Stomach (tissue), 19 donors: ENCODE measurements at places on chromosomes 7 and 10. TPM values are rescaled to one million over a fixed set of nuclear protein-coding genes. Genes with fewer than 3 reads are reported as not detected.

The NEUROG3 gene
- total RNA-seq: not detected

- DNase-seq: no peak
Observed at GRCh38 chr7:127819975-127820731, 168.2 kb downstream of the SND1 start.

The NUDT13 gene
- total RNA-seq: not detected

DNA sequence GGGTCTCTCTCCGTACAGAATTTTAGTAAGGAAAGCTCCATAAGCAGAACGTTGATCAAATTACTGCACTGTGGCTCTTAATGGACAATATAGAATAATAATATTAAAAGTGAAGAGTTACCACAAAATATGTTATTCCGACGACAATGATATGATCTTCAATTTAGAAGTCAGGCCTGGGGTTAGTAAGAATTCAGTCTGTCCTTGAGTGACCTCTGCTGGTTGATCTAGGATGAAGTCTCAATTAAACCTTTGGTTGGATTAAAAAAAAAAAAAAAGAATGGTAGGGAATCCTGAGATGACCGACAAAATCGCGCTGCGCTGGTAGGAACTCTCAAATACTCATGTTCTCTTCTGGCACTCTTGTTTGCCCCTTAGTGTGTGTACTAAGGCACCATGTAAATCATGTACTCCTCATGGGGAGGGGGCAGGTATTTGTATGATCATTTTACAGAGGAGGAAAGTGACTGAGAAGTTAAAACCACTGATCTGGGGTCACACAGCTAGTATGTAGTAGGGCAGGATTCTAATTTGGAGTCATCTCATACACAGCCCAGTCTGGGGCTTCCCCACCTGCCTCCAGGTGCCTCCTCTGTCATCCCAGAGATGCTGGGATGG, 161.3 kb upstream of the NPVF start:
- no peak for DNase-seq

The TSPAN13 gene
- 63.0 TPM for total RNA-seq

The SPDYE2 gene
- total RNA-seq: not detected

- no peak for DNase-seq
Observed at GRCh38 chr7:27992097-27992496, 188.5 kb downstream of the JAZF1 start.

- DNase-seq: no peak
Observed at GRCh38 chr10:74175510-74176379, 24.7 kb downstream of the ADK start.

DNA sequence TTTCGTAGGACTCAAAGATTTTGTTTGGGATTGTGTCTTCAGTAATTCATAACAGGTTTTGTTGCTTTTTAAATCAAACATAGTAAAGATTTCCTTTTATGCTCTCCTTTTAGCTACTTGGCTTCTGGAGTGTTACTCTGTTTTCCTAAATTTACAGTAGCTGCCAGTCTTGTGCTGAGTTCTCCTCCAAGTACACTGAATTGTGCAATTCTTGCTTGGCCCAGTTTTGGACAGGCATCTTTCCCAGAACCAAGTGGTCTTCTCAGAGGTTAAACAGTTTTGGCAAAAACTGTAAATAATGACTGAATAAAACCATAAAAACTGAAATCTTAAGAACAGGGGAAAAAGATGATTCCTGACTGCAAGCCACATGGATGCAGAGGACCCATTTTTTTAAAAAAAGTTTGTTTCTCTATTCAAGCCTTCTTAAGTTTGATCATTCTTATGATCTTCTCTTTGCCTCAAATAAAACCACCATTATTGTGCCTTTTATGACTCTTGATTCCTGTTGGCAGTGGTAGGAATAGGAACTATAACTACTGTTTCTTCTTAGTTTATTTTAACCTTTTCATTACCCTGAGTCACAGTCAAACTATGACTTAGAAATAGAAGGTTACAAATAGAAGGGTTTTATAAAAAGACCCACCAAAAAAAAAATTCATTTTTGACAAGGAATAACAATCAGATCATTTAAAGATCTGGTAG, 88.0 kb downstream of the MDFIC start:
- peak; percentile 41 for DNase-seq
